ENCODE measurements at places on chromosomes 5 and 9. TPM values are rescaled to one million over a fixed set of nuclear protein-coding genes. Genes with fewer than 3 reads are reported as not detected.

- DNase-seq: no peak
- no peaks in the 10 kb centered on the region for H3K27me3 ChIP-seq
- H3K36me3 ChIP-seq: peaks cover 18% of the 10 kb centered on the region
Measured at GRCh38 chr9:37453827-37454226, 11.4 kb downstream of the ZBTB5 start.

The CARTPT gene
- total RNA-seq: not detected

GRCh38 chr9:108850293-108850897 lies 5.4 kb downstream of the ACTL7B start:
- H3K27me3 ChIP-seq: no peaks in the 10 kb centered on the region
- DNase-seq: no peak
- no peak overlapping the region for H3K4me3 ChIP-seq
- H3K27ac ChIP-seq: no peak overlapping the region
- H3K4me1 ChIP-seq: no peaks in the 10 kb centered on the region

DNA sequence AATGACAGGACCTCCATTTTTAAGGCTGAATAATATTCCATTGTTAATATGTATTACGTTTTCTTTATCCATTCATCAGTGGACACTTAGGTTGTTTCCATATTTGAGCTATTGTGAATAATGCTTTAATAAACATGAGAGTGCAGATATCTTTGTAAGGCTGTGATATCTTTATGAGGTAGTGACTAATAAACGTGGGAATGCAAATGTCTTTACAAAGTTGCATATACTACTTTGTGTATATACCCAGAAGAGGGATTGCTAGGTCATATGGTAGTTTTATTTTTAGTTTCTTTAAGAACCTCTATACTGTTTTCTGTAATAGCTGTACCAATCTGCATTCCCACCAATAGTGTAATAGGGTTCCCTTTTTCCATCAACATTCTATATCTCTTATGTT lies 148.7 kb downstream of the FOCAD start:
- peaks cover 3% of the 10 kb centered on the region for H3K36me3 ChIP-seq

GRCh38 chr9:136703276-136703860 lies 9.0 kb upstream of the DIPK1B start:
- no peaks in the 10 kb centered on the region for H3K4me1 ChIP-seq
- H3K4me3 ChIP-seq: no peak overlapping the region
- DNase-seq: no peak

The PCDHGB5 gene
- 3.8 TPM for total RNA-seq

GRCh38 chr9:90309809-90310520 lies 332.7 kb downstream of the DIRAS2 start:
- no peak overlapping the region for H3K27ac ChIP-seq
- H3K4me1 ChIP-seq: no peaks in the 10 kb centered on the region
- no peak for DNase-seq
- H3K36me3 ChIP-seq: no peaks in the 10 kb centered on the region

The ADCY2 gene
- total RNA-seq: 31.3 TPM

DNA sequence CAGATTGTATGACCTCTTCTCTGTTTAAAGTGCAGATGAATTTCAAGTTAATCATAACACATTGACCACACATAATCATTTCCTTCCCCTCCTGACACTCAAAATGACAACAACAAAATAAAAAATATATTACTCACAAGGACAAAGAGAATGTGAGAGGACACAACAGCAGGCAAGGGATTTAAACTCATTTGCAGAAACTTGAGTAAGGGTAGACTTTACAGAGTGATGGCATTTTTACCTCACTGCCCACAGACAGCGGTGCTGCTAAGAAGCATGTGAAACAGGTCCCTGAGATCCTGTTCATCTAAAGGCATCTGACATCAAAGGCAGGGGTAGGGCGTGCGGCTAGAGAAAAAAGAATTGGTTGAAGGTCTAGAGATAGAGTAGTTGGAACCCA lies 99.0 kb downstream of the TRIM36 start:
- H3K4me3 ChIP-seq: no peak overlapping the region
- no peak overlapping the region for H3K27ac ChIP-seq
- no peaks in the 10 kb centered on the region for H3K27me3 ChIP-seq
- H3K36me3 ChIP-seq: no peaks in the 10 kb centered on the region
- DNase-seq: no peak
- peaks cover 6% of the 10 kb centered on the region for H3K4me1 ChIP-seq

The GFRA3 gene
- 1.8 TPM for total RNA-seq

DNA sequence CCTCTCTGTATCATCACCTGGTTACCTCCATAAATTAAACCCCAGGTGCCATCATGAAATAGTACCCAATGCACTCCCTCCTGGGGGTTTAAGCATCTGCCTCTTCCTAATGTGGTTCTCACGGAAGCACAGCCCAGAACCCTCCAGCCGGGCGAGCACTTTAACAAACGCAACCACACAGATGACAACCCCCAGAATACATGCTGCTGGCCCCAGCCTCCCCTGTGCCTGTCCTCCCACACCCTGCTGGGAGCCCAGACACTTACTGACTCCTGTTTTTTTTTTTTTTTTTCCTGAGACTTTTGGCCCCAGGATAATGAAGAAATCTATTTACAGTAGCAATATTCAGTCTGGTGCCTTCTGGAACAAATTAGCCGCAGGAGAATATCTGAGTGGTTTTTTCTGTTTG lies 50.0 kb upstream of the COL5A1 start:
- no peak for DNase-seq
- H3K4me3 ChIP-seq: no peak overlapping the region
- no peaks in the 10 kb centered on the region for H3K27me3 ChIP-seq

The FSD1L gene
- 4.7 TPM for total RNA-seq

- no peak for DNase-seq
- peaks cover 19% of the 10 kb centered on the region for H3K36me3 ChIP-seq
- H3K27ac ChIP-seq: no peak overlapping the region
- H3K27me3 ChIP-seq: no peaks in the 10 kb centered on the region
Measured at GRCh38 chr5:124894541-124894940, 148.1 kb upstream of the ZNF608 start.

GRCh38 chr5:102014371-102014770 lies 281.7 kb downstream of the SLCO4C1 start:
- no peaks in the 10 kb centered on the region for H3K4me1 ChIP-seq
- no peak overlapping the region for H3K4me3 ChIP-seq
- no peak overlapping the region for H3K27ac ChIP-seq
- DNase-seq: no peak

The OR1Q1 gene
- not detected for total RNA-seq

DNA sequence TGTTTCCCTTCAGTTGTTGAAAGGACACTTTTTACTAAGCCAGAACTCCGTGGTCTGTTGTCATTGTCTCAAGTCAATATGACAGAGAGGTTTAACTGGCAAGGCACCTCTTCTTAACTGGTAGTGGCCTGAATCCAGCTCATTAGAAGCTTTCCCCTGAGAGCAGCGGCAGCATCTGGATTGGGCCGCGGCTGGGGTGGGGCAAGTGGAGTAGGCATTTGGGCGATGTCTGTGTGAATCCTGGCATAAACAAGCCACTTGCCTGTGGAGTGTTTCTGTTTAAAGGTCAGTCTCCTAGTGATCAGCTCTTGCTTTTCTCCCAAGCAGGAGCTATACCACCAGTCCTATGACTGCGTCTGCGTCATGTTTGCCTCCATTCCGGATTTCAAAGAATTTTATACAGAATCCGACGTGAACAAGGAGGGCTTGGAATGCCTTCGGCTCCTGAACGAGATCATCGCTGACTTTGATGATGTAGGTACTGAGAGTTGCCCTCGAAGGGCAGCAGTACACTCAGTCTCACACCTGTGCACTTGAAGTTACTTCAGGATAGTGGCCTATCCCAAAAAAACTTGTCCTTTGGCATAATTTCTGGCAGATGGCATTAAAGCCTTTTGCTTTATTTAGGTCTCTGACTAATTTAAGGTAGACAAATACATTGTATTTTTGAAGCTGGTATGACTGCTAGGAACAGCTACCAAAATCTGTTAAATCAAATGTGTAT lies 48.9 kb downstream of the CFAP90 start:
- no peak overlapping the region for H3K27ac ChIP-seq
- peaks cover 6% of the 10 kb centered on the region for H3K36me3 ChIP-seq
- no peaks in the 10 kb centered on the region for H3K27me3 ChIP-seq
- H3K4me3 ChIP-seq: no peak overlapping the region
- no peaks in the 10 kb centered on the region for H3K4me1 ChIP-seq
- no peak for DNase-seq

The DRD1 gene
- not detected for total RNA-seq

GRCh38 chr9:134723491-134724190 lies 82.0 kb downstream of the COL5A1 start:
- H3K27ac ChIP-seq: no peak overlapping the region
- H3K27me3 ChIP-seq: no peaks in the 10 kb centered on the region
- H3K36me3 ChIP-seq: no peaks in the 10 kb centered on the region
- H3K4me1 ChIP-seq: no peaks in the 10 kb centered on the region
- H3K4me3 ChIP-seq: no peak overlapping the region

GRCh38 chr9:22050924-22051323 lies 41.8 kb upstream of the CDKN2B start:
- DNase-seq: no peak
- no peak overlapping the region for H3K27ac ChIP-seq
- no peaks in the 10 kb centered on the region for H3K36me3 ChIP-seq
- H3K4me1 ChIP-seq: no peaks in the 10 kb centered on the region
- H3K27me3 ChIP-seq: no peaks in the 10 kb centered on the region

GRCh38 chr5:31247381-31247780 lies 53.9 kb downstream of the CDH6 start:
- no peak overlapping the region for H3K27ac ChIP-seq
- no peak for DNase-seq
- no peaks in the 10 kb centered on the region for H3K36me3 ChIP-seq
- H3K4me3 ChIP-seq: no peak overlapping the region
- no peaks in the 10 kb centered on the region for H3K4me1 ChIP-seq
- H3K27me3 ChIP-seq: no peaks in the 10 kb centered on the region

The CCT5 gene
- 532 TPM for total RNA-seq

DNA sequence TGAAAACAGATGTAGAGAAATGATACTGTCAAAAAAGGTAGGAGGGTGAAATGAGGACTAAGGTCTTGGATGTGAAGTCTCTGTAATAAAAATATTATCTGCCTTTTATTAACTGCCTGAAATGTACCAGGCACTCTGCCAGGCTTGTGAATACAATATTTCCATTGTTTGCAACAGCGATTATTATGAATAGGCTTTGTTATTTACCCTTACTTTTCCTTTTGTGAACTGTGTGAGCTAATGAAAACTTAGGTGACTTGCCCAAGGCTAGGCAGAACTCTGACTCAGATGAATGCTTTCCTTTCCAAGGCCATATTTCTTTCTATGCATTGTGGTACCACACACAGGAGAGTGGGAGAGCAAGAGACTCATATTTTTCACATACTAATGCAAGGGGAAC lies 204.1 kb downstream of the CDH12 start:
- no peak overlapping the region for H3K4me3 ChIP-seq
- DNase-seq: no peak
- H3K27ac ChIP-seq: no peak overlapping the region
- no peaks in the 10 kb centered on the region for H3K36me3 ChIP-seq
- H3K27me3 ChIP-seq: no peaks in the 10 kb centered on the region
- no peaks in the 10 kb centered on the region for H3K4me1 ChIP-seq

The DCTN3 gene
- 40.0 TPM for total RNA-seq

GRCh38 chr9:123235448-123235847 lies 32.9 kb downstream of the STRBP start:
- no peaks in the 10 kb centered on the region for H3K27me3 ChIP-seq
- no peak for DNase-seq
- H3K36me3 ChIP-seq: no peaks in the 10 kb centered on the region
- H3K4me3 ChIP-seq: no peak overlapping the region
- no peak overlapping the region for H3K27ac ChIP-seq

The FST gene
- 111 TPM for total RNA-seq

GRCh38 chr9:122463828-122464632 lies 13.7 kb downstream of the OR1J1 start:
- DNase-seq: peak; percentile 74
- no peaks in the 10 kb centered on the region for H3K4me1 ChIP-seq
- H3K36me3 ChIP-seq: no peaks in the 10 kb centered on the region

The DND1 gene
- 2.3 TPM for total RNA-seq

The CDX1 gene
- total RNA-seq: 0.22 TPM

GRCh38 chr5:96415897-96416296 lies 17.2 kb downstream of the PCSK1 start:
- H3K4me3 ChIP-seq: no peak overlapping the region
- no peak overlapping the region for H3K27ac ChIP-seq
- H3K36me3 ChIP-seq: no peaks in the 10 kb centered on the region
- no peaks in the 10 kb centered on the region for H3K4me1 ChIP-seq

The BAAT gene
- total RNA-seq: 0.15 TPM

The ERBIN gene
- 38.9 TPM for total RNA-seq

The SMIM33 gene
- not detected for total RNA-seq

The LRRC26 gene
- total RNA-seq: 0.55 TPM

DNA sequence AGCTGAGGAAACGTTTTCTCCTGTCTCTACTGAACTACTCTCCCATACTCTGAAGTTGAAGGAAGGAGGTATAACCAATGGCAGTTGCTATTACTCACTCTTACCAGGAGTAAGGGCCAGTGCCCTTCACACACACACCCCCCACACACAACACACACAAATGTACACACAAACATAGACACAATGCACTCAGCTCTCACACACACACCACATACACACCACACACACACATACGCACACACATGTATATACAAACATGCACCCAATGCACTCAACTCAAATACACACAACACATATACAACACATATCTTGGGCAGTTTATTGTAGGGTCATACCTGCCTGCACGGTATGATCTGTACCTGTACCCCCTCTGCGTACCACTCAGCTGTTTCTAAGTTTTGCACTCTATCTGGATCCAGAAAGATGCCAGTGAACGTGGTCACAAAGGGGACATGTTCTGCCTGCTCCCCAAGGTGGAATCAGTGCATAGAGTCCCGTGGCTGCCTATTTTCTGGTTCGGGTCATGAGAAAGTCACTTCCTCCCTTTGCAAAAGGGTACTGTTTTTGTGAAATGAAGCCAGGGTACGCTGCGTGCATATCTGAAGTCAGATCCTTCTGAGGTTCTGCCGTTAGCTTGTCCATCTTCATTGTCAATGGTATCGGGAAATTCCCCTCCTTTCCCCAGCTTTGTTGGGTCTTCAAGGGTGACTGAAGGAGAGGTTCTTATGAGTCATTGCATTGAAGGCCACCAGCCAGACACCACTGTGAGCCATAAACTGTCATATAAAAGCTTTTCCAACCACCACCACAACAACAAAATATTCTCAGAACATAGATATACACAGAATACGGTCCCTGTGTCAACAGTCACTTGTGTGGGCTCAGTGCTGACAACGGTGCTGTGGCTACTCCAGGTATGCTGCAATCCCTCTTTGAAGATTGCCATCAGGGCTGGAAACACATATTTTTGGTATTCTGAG lies 131.9 kb downstream of the UGCG start:
- no peak for DNase-seq
- H3K4me3 ChIP-seq: no peak overlapping the region
- H3K27me3 ChIP-seq: no peaks in the 10 kb centered on the region

- no peaks in the 10 kb centered on the region for H3K27me3 ChIP-seq
- no peaks in the 10 kb centered on the region for H3K36me3 ChIP-seq
- no peaks in the 10 kb centered on the region for H3K4me1 ChIP-seq
- no peak overlapping the region for H3K4me3 ChIP-seq
Measured at GRCh38 chr5:135592312-135593045, 13.7 kb upstream of the CXCL14 start.

Data from H9 (cell line).